Activated CD4-positive, alpha-beta T cell treated with anti-CD3 and anti-CD28 coated beads, Interleukin-2, Interleukin-4, amounts not matched to agents 100 ng/mL and 50 ng/mL, durations not matched to agents 16 hours and 8 hours (primary cell): ENCODE measurements at places on chromosomes 2 and 18.

DNA sequence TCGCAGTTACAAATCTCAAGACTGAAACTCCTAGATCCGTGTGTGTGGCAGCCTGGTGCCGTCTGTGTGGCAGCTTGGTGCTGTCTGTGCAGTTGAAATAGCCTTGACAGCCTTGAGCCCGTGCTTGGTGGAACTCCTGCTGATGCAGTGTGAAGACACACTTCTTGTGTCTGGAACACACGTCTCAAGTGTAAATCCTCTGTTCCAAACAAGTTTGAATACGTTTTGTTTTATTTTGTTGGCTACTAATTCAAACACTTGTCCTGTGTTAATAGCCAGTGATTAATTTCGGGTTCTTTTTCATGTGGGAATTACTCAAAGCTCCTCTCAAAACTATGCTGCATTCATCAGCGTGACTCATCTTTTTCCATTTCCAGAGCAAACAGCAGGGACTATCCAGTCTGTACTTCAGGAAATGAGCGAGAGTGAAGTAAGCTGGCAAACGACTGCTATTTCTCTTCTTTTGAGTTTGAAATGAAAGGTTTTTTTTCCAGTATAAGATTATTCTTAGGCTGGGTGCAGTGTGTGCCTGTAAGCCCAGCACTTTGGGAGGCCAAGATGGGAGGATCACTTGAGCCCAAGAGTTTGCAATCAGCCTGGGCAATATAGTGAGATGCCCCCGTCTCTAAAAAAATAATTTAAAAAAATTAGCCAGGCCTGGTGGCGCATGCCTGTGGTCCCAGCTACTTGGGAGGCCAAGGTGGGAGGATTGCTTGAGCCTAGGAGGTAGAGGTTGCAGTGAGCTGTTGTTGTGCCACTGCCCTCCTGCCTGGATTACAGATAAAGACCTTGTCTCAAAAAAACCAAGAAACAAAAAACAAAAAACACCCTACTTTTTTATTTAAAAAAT, 152.9 kb downstream of the SPP2 start:
- no peak for DNase-seq

DNA sequence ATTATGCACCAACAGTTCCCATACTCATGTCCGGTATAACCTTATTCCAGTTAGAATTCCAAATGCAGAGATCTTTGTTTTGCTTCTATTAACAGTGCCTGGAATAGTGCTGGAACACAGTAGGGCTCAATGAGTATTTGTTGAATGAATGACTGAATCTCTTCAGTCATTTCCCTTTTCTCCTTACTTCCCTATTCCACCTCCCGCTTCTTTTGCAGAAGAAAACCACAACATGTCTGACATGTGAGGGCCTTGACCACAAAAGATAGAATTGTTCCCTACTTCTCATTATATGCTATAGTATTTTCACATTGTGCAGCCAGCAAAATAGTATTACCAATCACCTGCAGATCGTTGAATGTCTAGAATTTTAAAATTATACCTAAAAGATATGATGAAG, 19.5 kb upstream of the HNRNPLL start:
- no peak for DNase-seq

DNA sequence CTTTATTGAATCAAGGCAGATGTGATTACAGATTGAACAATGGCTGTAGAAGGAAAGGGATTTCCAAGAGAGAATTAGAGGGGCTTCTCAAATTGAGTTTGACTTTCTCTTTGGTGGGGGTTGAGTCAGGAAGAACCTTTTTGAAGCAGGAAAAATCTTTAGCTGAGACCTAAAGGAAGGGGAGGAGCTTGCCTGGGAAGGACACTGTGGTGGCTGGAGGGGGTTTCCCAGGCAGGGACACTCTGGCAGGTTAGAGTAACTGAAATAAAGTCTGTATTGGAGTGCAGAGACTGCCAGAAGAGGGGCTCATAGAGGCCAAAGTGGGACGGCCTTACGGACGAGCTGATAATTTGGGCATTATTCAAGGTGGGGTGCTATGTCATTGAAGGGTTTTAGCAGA, 69.3 kb downstream of the NEDD4L start:
- no peak for DNase-seq

DNA sequence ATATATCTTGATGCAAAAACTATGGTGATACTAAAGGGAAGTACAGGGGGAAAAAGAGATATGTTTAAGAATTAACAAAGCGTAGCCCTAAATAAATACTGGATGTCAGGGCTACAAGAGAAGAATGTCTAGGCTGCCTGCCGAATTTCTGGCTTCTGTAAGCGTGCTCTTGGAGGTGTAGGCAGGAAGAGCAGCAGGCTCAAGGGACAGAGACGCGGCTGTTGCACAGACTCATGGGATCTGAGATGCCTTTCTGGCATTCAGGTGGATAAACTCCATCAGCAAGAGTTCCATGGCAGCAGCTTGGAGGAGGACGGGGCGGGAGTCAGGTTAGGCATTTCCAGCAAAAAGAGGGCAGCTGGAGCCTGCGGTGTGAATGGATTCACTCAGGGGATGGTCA, 123.2 kb upstream of the TWIST2 start:
- DNase-seq, result no peak

DNA sequence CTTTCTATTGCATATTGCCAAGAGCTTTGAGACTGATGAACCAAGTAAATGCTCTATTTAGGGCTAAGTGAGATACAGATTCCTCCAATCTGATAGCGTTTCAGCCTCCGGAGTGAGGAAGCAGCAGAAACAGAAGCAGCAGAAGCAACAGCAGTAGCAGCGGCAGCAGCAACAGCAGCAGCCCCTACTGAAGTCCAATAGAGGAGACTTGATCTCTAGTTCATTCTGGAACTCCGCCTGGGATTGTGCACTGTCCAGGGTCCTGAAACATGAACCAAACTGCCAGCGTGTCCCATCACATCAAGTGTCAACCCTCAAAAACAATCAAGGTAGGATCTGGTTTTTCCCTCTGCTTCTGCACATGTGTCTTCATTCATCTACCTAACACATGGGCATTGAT, at the start of gene DPP10:
DPP10 (plus strand) TSS at position 132 of the 400 bp plus-strand sequence.
- DNase-seq, result no peak

DNA sequence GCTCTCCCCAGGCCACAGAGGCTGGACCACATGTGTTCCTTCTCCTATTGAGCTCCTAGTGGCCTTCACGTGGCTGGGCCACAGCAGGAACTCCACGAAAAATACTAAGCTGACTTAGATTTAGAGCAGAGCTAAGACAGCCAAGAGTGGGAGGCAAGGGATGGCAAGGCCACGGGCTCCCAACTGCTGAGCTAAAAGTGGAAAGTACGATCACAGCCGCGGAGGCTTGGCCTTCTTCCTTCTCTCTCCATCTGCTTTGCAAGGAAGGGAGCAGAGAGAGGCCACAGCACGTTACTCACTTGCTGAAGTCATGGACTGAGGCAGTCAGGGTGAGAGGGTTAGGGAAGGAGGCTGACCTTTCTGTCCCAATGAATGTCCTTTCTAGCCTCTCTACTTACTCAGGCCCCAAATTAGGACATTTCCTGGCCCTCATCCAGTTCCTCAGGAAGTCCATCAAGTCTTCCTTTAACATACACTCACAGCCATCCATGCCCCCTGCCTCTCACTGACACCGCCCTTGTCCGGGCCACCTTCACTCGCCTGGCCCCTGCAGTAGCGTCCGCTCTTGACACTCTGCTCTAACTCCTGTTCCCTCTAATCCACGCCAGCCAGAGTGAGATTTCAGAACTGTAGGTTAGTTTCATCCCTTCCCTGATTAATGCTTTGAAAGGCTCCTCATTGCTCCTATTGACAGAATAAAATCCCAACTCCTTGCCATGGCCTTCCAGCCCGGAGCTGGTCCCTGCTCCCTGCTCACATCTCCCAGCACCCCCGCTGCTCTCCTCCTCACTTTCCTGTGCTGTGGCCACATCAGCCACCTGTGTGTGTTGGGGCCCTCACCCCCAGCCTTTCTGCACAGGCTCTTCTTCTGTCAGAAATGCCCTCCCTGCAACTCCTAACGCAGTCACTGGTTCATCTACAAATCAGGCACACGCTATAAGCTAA, 204.2 kb downstream of the CYP26B1 start:
- no peak for DNase-seq

DNA sequence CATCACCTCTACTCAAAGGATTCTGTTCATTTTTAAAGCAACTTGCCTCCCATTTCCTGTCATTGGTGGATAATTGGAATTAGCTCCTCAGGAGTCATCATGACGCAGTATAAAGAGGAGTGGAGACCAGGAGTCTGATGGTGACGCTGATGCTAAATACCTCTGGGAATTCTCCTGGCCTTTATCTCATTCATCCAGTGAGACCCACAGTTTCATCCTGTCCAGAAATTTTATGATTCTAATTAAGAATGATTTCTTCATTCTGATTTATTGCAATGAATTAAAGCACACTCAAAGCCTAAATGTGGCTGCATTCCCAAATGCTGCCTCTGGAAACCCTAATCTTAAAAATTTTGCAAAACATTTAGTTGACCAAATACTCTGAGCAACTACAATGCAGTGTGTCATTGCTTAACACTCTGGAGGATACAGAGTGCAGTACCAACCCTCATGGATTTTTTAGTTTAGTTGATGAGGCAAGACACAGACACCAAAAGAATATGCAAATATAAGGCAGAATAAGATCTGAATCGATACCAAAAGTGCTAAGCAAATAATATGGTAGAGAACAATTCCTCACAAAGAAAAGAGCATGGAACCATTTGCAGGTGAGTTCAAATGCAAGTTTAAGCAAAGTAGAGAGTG, 236.2 kb downstream of the ETAA1 start:
- no peak for DNase-seq

- no peak for DNase-seq
These were observed 4.4 kb upstream of the RNF103 start for GRCh38 chr2:86628091-86628522.

GRCh38 chr2:134704173-134704572, 14.6 kb downstream of the TMEM163 start:
- DNase-seq, result no peak

- DNase-seq, result no peak
These were observed 63.5 kb downstream of the TCF4 start for GRCh38 chr18:55524353-55525073.

GRCh38 chr18:76686737-76687231, 135.6 kb upstream of the ZNF236 start:
- peak; percentile 29 for DNase-seq

GRCh38 chr2:191676790-191677645, 918 bp upstream of the NABP1 start:
- peak; percentile 75 for DNase-seq

GRCh38 chr2:86371527-86371926, 34.1 kb upstream of the REEP1 start:
- no peak for DNase-seq

DNA sequence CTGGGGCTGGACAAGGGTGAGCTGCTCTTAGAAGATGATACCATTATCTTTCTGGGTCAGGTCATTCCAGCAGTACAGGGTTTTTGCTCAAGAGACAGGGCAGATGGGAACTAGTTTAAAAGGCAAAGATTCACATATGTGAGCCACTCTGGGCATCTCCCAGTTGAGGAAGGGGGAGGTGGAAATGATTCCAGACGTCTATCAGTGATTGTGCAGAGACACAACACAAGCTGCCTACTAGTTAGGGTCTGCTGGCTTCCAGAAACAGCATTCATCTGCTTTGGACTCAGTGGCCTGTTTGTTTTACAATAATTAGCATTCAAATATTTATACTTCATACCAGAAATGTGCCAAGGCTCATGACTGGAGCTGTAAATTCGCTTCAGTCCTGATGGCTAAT, 32.3 kb downstream of the ST6GAL2 start:
- no peak for DNase-seq

- DNase-seq, result no peak
These were observed 448.1 kb upstream of the SMIM21 start for GRCh38 chr18:75875559-75875958.

- DNase-seq, result no peak
These were observed 36.4 kb downstream of the PXDN start for GRCh38 chr2:1707771-1708418.

- DNase-seq, result no peak
These were observed 44.5 kb downstream of the TMEM131 start for GRCh38 chr2:97951155-97951680.

- peak; percentile 54 for DNase-seq
These were observed 48.1 kb downstream of the TIMM21 start for GRCh38 chr18:74196220-74197119.

GRCh38 chr2:16824472-16824871, 158.8 kb upstream of the CYRIA start:
- DNase-seq, result no peak

DNA sequence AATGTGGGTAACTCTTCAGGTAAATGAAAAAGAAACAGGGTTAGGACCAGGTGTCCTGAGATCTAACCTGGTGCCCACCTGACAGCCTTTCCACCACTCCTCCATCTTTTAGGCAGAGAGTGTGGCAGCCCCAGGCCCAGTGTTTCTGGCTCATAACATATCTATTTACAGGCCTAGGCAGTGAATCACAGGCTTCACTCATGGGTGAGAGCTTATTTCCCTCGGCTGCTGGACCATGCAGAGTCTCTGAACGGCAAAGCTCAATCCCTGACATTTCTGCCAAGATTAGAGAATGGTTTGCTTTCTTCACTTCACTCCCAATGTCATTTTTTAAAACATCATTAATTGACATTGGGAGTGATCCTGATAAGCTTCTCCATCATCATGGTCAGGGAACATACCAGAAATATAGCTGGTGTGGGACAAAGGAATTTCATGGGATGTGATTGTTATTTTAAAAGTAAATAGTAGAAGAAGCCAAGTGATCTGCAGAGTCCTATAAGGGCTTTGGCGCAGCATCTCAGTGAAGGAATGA, 323.9 kb downstream of the SETBP1 start:
- DNase-seq, result no peak
